ENCODE measurements at places on chromosomes 13 and 19.

DNA sequence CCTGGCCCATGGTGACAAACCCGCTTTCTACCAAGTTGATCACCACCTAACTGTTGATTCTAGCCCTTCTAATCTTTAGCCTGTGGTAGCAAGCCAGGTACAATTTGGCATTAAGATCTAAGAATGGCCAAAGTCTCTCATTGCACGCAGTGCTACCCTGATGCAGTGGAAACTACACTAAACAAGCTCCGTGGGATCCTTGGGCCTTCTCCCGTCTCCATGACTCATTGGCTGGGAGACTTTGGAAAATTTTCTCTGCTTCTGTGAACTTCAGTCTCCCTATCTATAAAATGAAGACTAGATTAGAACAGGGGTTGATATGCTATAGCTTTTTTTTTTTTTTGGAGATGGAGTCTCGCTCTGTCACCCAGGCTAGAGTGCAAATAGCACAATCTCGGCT, 223.0 kb downstream of the TSHZ3 start:
- no peak for DNase-seq

DNA sequence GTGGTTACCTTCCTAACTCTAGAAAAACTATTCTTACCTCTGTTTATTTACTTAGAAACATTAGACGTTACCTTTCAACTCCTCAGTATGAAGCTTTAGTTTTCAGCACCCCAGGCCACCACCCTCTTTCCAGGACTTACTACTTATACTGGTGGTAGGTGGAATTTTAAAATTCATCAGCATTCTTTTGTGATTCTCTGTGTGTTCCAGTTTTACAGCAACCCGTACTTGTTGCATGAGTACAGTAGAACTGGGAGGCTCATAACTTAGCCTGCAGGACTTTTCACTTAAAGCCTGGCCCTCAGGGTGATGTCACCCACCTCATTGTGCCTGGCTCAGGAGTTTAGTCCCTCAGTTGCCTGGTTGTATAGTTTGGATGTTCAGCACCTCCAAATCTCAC, 49.4 kb upstream of the ALOX5AP start:
- no peak for DNase-seq

GRCh38 chr13:32300406-32300805, 14.8 kb downstream of the ZAR1L start:
- no peak for DNase-seq

DNA sequence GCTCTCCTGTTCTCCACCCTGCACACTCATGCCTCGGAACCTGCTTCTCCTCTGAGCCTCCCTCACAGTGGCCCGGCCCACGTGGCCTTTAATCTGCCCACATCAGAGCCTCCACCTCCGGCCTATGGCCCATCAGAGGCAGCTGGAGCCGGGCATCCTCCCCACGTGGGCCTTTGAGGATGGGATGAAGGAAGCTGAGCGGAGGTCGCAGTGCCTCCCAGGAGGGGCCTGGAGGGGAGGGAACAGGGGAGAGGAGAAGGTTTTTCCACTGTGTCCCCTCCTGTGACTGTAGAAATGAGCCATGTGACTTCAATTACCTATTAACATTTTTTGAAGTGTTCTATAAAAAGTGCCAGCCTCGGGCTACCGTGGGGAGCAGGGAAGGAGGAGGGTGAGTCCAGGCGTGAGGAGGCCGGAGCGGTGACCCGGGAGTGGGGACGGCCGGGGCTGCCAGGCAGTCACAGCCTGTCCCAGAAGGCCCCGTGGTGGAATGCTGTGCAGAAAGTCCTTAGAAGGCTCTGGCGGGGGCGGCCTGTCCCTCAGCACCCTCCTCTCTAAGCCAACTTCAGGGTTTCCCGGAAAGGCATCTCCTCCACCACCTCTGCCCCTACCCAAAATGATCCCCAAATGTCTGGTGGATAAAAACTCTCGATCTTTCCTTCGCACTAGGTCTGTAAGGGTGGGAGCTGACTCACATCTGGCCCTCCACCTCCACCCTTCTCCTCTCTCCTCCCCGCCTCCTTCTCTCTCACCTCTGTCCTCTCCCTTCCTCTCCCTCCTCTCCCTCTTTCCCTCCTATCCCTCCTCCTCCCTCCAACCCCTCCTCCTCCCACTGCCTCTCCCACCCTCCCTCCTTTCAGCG, 24.8 kb upstream of the SLC1A5 start:
- no peak for DNase-seq

GRCh38 chr19:20423381-20424197, 142.0 kb downstream of the ZNF737 start:
- no peak for DNase-seq

- no peak for DNase-seq
Measured at GRCh38 chr19:3608750-3609322, 2.2 kb upstream of the TBXA2R start.

All from HS-27A (cell line).